ENCODE measurements at places on chromosomes 2 and 18. TPM values are rescaled to one million over a fixed set of nuclear protein-coding genes. Genes with fewer than 3 reads are reported as not detected.
A peak's percentile ranks its signal among the peaks of the same experiment; 100 is the strongest.

LYPD6B gene
- total RNA-seq, result not detected

SERPINB3 gene
- total RNA-seq, result not detected

DNA sequence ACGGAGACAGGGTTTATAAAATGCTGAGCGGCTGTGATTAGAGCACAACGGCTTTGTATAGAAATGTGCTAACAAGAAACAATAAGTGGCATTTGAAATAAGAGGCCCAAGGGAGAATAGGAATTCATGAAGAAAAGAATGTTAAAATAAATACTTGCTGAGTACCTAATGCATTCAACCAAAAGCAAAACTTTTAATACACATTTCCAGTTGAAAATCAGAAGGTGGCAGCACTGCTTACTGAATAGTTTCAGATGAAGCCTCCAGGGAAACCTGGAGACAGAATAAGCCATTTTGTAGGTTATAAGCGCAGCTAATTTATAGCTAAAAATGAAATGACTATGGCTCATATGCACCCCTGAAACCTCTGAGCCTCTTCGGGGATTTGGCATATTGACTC, 286.6 kb downstream of the DPP10 start:
- no peak for DNase-seq
- no peaks in the 10 kb centered on the region for H3K4me1 ChIP-seq
- no peaks in the 10 kb centered on the region for H3K27me3 ChIP-seq
- no peaks in the 10 kb centered on the region for H3K36me3 ChIP-seq

- peaks cover 8% of the 10 kb centered on the region for H3K27me3 ChIP-seq
- no peak overlapping the region for H3K4me3 ChIP-seq
- no peak for DNase-seq
- H3K4me1 ChIP-seq, result no peaks in the 10 kb centered on the region
- H3K36me3 ChIP-seq, result no peaks in the 10 kb centered on the region
These were observed 63.7 kb downstream of the MARCHF4 start for GRCh38 chr2:216308576-216308975.

IL36RN gene
- not detected for total RNA-seq

GRCh38 chr2:29558097-29558496, 363.3 kb downstream of the ALK start:
- H3K27me3 ChIP-seq, result peaks cover 8% of the 10 kb centered on the region
- no peaks in the 10 kb centered on the region for H3K4me1 ChIP-seq
- H3K36me3 ChIP-seq, result no peaks in the 10 kb centered on the region
- H3K4me3 ChIP-seq, result no peak overlapping the region
- no peak overlapping the region for H3K27ac ChIP-seq
- no peak for DNase-seq

- H3K36me3 ChIP-seq, result no peaks in the 10 kb centered on the region
- no peak overlapping the region for H3K4me3 ChIP-seq
- H3K4me1 ChIP-seq, result no peaks in the 10 kb centered on the region
These were observed 408.6 kb upstream of the FANCL start for GRCh38 chr2:58649756-58650155.

GAREM2 gene
- total RNA-seq, result 2.8 TPM

DNA sequence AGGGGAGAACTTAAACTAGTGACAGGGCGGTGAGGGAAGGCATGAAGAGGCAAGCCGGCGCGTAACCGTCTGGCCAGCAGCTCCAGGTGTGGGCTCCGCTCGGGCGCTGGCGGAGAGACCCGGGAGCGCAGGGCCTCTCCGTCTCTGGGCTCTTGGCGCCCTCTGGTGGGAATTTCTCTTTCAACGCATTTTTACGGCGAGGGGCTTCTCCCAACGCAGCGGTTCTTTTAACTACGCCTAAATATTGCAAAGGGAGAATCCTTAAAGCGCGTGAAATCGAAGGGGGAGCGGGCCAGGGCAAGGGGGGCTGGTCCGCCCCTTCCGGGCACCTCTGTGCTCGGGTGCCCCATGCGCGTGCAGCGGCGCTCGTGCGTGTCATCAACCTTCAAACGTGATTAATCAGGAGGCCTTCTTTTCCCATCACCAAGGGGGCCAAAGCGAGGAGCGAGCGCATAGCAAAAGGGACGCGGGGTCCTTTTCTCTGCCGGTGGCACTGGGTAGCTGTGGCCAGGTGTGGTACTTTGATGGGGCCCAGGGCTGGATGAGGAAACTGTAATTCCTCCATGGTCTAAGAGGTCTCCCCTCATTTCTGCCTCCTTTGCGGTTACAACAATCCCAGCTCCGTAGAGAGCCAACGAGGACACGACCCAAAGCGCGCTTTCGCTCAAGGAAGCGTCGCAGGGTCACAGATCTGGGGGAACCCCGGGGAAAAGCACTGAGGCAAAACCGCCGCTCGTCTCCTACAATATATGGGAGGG, 762 bp upstream of the GAD1 start:
- H3K27ac ChIP-seq, result no peak overlapping the region
- peaks cover 85% of the 10 kb centered on the region for H3K27me3 ChIP-seq
- H3K36me3 ChIP-seq, result peaks cover 2% of the 10 kb centered on the region
- peak overlapping the region; percentile 77 for H3K4me3 ChIP-seq
- DNase-seq, result peak; percentile 77

RGPD8 gene
- total RNA-seq, result 6.4 TPM

- H3K27me3 ChIP-seq, result no peaks in the 10 kb centered on the region
- no peaks in the 10 kb centered on the region for H3K4me1 ChIP-seq
- no peaks in the 10 kb centered on the region for H3K36me3 ChIP-seq
- no peak for DNase-seq
- no peak overlapping the region for H3K4me3 ChIP-seq
- no peak overlapping the region for H3K27ac ChIP-seq
These were observed 522.8 kb upstream of the RAB6C start for GRCh38 chr2:129456691-129457090.

DNA sequence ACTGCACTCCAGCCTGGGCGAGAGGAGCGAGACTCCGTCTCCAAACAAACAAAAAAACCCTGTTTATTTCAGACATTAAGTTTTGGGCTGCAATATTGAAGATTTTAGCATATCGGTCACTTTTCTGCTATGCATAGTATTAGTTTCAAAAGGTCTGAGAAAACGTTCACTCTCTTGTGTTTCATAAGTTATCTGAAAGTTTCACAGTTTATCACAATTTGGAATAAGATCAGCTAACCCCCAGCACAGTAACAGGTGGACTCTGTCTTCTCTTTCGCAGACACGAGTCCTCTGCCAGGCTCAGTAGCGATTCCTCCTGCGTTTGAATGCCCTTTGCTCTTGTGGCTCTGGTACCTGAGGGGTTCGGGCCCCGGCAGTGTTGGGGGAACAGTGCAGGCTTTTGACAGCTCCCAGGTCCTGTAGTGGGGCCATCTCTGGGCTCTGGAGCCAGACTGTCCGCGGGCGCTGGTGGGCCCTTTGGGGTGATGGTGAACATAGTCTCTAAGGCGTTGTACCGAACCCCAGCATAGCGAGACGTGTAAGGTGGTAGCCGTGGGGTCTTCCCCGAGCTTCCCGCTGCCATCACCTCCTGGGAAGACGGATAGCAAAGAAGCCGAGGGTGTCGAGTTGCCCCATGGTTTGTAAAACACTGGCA, 20.4 kb downstream of the NFATC1 start:
- H3K4me3 ChIP-seq, result no peak overlapping the region
- peaks cover 28% of the 10 kb centered on the region for H3K36me3 ChIP-seq
- H3K27me3 ChIP-seq, result no peaks in the 10 kb centered on the region
- no peak overlapping the region for H3K27ac ChIP-seq

DNA sequence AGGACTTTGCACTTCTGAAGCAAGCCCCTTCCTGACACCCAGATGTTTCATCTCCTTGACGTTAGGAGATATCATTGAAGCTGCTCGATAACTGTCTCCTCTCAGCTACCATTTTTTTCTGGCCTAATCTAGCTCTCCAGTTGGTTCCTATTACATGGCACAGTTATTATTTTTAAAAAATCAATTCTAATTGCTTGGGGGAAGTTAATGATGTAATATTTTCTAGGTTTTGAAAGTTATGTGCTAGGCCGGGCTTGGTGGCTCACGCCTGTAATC, 22.5 kb upstream of the RAB31 start:
- no peaks in the 10 kb centered on the region for H3K36me3 ChIP-seq
- DNase-seq, result no peak
- peaks cover 11% of the 10 kb centered on the region for H3K4me1 ChIP-seq
- no peak overlapping the region for H3K4me3 ChIP-seq
- H3K27me3 ChIP-seq, result peaks cover 40% of the 10 kb centered on the region
- H3K27ac ChIP-seq, result no peak overlapping the region

DNA sequence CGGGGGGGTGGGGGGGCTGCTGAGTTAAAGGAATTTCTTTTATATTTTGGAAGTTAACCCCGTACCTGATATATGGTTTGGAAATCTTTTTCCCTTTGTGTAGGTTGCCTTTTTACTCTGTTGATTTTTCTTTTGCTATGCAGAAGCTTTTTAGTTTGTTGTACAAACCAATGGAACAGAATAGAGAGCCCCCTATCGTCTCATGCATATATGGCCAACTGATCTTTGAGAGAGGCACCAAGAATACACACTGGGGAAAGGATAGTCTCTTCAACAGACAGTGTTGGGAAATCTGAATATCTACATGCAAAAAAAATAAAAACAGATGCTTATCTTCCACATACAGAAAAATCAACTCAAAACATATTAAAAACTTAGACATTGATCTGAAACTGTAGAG, 647.8 kb upstream of the KLHL29 start:
- DNase-seq, result no peak
- no peaks in the 10 kb centered on the region for H3K4me1 ChIP-seq
- H3K36me3 ChIP-seq, result no peaks in the 10 kb centered on the region
- no peak overlapping the region for H3K4me3 ChIP-seq
- no peaks in the 10 kb centered on the region for H3K27me3 ChIP-seq
- H3K27ac ChIP-seq, result no peak overlapping the region

SCYGR8 gene
- total RNA-seq, result not detected

DNA sequence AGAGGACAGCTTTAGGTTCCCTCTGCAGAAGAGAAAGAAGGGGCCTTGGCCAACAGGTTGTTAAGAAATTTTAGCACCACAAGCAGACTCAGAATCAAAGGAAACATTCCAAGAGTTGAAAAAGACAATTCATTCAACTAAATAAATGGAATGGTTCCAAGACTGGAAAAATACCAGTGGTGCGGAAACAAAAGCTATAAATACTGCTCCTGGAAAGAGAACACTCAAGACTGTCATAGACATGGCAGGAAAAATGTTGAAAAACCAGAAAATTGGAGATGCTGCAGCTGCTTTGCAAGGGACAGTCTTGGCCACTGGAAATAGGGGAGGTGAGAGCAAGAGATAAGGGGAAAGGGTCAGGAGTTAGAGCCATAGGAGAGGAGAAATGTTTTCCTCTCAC, 312.7 kb upstream of the CYRIA start:
- no peak overlapping the region for H3K4me3 ChIP-seq
- H3K27me3 ChIP-seq, result no peaks in the 10 kb centered on the region
- H3K36me3 ChIP-seq, result no peaks in the 10 kb centered on the region
- H3K4me1 ChIP-seq, result no peaks in the 10 kb centered on the region

ALLC gene
- not detected for total RNA-seq

LIPG gene
- total RNA-seq, result not detected

SERPINB13 gene
- total RNA-seq, result not detected

- no peak overlapping the region for H3K27ac ChIP-seq
- DNase-seq, result no peak
- no peaks in the 10 kb centered on the region for H3K4me1 ChIP-seq
- H3K4me3 ChIP-seq, result no peak overlapping the region
These were observed 373.9 kb upstream of the KCNJ3 start for GRCh38 chr2:154324601-154325000.

IL36A gene
- 0.53 TPM for total RNA-seq

PIEZO2 gene
- total RNA-seq, result not detected
